Amniotic stem cell (primary cell): ENCODE measurements at places on chromosomes 5 and 9.

DNA sequence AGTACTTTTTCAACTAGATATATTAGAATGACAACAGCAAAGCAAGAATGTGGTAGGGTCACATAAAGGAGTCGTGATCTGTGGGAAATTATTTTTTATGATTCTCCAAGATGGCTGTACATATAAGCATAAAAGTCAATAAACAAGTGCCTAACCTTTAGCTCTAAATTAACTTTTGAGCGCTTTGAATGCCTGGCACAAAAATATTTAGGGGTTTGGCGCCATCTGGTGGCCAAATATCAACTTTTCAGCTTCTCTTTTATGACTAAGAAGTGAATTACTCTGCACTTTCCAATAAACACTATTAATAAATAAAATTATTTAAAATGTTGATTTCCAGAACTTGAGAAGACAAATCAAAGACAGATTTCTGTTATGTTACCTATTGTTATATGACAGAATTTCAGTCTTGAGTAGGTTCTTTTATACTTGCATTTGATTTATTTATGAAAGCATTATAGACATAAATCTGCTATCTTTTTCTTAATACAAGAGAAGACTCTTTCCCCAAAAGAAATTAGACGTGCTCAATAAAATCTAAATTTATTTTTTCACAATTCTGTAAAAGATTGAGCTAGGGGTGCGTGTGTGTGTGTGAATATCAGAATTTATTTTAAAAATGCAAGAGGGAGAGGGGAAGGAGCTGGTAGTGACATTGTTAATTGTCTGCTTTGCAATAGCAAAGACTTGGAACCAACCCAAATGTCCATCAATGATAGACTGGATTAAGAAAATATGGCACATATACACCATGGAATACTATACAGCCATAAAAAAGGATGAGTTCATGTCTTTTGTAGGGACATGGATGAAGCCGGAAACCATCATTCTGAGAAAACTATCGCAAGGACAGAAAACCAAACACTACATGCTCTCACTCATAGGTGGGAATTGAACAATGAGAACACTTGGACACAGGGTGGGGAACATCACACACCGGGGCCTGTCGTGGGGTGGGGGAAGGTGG, 36.7 kb upstream of the ARRDC3 start:
- DNase-seq, result no peak

GRCh38 chr9:129834489-129835127, 467 bp downstream of the C9orf78 start:
- no peak for DNase-seq

DNA sequence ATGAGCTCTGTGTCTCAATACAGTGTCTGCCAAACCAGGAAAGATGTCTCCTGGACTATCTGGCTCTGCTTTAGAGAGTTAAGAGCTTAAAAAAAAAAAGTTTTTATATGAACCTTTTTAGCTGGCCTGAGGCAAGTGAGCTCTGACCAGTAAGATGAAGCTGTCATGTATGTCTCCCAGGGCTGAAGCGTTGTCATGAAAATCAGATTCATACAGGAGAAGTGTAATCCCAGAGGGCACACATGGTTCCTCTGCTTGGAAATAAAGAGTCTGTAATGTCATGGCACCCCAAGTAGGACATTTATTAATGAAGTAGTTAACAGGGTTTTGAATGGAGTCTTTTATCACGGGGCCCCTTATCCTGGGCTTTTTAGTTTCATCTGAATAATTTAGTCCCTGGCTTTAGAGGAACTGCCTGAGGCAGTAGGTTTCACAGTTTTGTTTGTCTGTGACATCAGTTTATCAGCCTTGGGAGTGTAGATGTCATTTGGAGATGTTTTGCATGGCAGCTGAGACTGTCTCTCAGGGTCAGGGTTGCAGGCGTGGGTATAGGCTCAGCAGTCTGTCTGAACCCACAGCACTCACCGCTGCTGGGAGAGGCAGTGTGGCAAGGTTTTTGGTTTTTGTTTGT, 223.3 kb downstream of the DIRAS2 start:
- no peak for DNase-seq

DNA sequence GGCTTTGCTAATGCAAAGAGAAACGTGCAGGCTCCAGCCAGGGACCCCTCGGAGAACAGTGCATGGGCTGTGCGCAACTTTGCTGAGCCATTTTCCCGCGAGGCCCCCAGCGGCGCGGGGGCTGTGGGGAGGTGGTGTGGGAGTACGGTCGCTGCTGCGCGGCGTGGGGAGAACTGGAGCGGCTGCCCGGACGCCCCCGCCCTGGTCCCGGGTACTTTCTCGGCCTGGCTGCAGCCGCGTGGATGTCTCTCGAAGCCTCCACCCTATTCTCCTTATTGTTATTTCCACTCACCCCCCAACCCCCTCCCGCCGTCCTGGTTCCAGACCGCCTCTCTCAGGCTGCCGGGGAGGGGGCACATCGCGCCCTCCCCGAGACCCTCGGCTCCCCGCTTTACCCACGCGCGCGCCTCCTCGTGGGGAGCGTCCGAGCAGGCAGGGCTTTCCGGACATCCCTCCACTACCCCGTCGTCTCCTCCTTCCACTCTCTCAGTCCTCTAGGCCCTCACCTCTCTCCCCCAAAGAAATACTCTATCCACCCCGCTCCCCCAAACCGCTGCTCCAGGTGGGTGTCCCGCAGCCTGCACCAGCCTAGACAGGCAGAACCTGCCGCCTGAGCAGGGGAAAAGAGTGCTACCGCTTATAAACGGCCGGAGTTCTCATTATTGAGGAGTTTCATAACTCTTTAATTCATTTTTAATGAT, 68.6 kb upstream of the TBCA start:
- no peak for DNase-seq

DNA sequence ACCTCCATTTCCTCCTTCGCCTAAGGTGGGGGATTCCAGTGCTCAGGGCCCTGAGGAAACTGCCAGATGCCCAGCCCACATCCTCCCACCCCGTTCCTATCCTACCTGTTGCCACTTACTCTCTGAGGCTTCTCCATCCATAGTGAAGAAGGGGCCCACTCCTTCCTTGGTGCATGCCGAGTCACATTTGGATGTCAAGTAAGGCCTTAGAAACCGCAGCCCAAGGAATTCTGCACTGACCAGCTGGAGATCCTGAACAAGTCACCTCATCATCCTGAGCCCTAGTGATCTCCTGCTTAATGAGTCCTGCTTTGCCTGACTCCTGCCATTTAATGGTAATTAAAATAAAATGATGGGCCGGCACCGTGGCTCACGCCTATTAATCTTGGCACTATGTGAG, 6.7 kb upstream of the TNIP1 start:
- no peak for DNase-seq

GRCh38 chr5:126538579-126538978, 56.4 kb downstream of the ALDH7A1 start:
- DNase-seq, result no peak

GRCh38 chr5:63963080-63963735, 963 bp upstream of the HTR1A start:
- peak; percentile 22 for DNase-seq

- no peak for DNase-seq
Measured at GRCh38 chr9:78234810-78235209, 1.1 kb upstream of the CEP78 start.

GRCh38 chr5:143057580-143057999, 287.4 kb downstream of the ARHGAP26 start:
- no peak for DNase-seq

DNA sequence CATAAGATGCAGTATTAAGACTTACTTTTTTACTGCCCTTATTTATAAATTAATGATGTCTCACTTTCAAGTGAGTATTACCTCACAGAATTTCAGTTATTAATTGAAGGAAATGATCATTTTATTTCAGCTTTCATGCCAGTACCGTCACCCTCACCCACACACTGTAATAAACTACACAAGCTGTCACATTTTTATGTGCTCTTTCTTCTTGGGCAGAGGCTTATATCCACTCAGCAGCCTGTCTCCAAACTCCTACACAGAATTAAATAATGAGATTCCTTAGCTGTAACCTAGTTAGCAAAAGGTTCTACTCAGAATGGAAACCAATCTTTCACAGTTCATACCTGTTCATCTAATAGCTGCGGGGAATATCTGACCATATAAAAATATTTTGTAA, 1915.8 kb upstream of the CDH6 start:
- DNase-seq, result no peak
